D721Med (cell line): ENCODE measurements at places on chromosomes 12 and 14.

GRCh38 chr14:102824832-102825231, 47.6 kb downstream of the TRAF3 start:
- no peak for DNase-seq

- no peak for DNase-seq
These were observed 28.1 kb upstream of the CD163L1 start for GRCh38 chr12:7472060-7472459.

- no peak for DNase-seq
These were observed 32.2 kb upstream of the DCD start for GRCh38 chr12:54680374-54680773.

DNA sequence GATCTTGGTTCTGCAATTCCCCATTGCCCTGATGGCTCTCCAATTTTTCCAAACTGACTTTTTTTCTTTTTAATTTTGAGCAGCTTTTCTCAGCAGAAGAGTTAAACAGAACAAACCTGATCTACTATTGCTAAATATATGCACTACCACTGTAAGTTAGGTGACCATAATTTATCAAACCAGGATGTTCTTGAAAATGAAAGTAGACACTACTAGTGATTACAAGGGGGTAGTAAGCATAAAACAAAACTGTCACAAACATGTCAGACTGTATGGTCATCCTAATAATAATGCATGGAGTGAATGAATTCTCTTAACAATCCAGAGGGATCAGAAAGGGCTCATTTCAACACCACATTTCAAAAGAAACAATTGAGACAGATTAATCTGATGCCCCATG, 183.0 kb upstream of the FOXN3 start:
- no peak for DNase-seq

DNA sequence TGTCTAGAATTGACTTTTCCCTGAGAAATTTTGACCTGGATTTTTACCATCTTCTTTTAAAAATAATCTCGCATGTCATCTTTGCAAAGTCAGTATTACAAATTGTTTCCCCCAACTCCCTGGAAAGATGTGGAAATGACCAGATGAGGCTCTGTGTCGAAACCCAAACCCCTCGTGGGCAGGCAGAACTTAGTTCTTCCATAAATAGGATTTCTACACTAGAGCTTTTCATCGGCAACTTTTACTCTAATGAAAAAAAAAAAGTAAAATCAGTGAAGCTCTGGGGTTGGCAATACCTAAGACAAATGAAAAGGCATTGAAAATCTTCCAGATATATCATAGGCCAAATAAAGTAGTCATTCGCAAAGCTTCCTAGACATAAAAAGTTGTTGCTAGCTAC, 17.0 kb downstream of the SSPN start:
- DNase-seq: no peak

- no peak for DNase-seq
These were observed 35.5 kb downstream of the CCDC92 start for GRCh38 chr12:123936956-123937706.
